Bone marrow (tissue), 2 donors: ENCODE measurements at places on chromosomes 3 and 15.
A peak's percentile ranks its signal among the peaks of the same experiment; 100 is the strongest.

- no peak for DNase-seq
Measured at GRCh38 chr3:77513542-77513941, 473.6 kb downstream of the ROBO2 start.

DNA sequence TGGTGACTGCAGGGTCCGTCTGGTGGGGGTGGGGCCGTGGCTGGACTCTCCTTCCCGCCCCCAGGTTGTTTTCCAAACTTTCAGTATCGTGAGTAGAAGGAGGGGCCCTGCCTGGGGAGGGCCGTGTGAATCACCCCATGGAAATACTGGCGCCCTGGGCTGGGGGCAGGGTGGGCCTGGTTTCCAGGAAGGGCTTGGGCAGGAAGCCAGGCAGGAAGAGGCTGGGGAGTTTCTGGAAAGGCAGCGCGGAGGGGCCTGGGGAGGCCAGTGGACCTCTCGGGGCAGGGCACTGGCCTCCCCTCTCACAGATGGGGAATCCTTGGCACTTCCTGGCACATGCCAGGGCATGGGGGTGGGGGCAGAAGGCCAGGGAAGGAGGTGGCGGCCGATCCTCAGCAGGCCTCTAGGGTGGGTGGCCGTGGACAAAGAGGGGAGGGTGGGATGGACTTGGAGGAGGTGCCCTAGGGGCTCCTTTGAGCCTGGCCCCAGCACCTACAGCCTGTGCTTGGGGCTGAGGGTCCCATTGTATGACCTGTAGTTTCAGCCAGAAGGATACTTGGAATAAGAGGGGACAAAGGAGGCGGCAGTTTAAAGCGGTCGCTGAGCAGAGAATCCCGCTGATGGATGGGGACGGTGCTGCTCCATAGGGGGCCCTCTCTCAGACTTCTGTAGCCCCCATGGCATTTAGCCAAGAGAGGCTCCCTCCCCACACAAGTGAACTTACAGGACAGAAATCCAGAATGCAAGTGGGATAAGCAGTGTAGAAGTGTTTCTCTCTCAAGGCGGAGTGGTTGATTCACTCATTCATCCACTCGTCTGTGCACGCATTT lies 56.5 kb upstream of the GATA2 start:
- no peak for DNase-seq

GRCh38 chr3:142239421-142239820 lies 14.0 kb upstream of the GK5 start:
- no peak for DNase-seq

DNA sequence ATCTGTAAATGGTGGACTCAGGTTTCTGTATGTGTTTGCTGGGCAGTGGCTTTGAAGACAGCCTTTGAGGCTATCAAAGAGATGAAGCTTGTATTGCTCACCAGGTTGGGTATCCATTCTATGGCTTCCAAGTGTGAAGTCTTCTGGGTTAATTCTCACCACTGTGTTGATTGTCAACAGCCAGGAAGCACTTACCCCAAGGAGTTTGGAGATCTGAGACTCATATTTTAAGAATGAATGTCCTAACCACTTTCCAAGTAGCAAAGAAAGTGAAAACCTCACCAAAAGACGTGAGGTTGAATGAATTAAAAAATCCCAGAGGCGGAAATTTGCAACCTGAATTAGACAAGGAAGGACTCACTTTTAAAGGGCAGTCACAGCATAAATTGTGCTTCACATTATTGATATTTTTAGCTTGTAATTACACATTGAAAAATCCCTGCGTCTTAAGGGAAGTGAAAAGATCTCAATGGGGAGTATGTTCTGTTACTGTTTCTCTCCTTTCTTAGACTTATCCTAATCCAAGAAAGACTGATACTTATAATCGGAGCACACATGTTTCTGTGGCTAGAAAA lies 304.0 kb upstream of the TPRG1 start:
- no peak for DNase-seq

GRCh38 chr15:41892621-41893421 lies 1.0 kb downstream of the SPTBN5 start:
- no peak for DNase-seq

DNA sequence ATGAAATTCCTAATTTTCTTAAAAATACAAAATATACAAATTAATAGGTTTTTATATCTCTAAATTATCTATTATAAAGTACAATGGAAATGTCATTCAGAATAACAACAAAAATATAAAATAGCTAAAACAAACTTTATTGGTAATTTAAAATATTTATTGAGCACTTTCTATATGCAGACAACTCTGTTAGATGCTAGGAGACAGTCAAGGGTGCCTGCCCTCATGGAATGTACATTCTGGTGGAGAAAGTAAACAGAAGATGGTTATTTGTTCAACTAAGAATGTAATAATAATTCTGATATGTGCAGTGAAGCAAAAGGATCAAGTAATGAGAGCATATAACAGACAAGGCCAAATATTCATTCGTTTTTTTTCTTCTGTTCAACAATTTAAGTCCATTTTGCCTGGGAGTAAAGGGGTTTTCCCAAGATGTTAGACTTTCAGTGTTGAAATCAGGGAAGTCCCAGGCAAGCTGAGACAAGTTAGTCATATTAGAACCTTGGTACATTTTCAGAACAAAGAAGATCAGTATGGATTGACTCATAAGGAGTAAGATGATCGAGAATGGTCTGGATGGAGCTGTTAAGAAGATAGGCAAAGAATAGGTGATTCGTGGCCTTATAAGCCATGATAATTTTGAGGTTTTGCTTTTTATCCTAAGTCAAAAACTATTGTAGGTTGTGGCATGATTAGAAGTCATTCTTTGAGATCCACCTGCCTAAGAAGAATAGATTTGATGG lies 150.2 kb upstream of the MLF1 start:
- DNase-seq, result no peak

DNA sequence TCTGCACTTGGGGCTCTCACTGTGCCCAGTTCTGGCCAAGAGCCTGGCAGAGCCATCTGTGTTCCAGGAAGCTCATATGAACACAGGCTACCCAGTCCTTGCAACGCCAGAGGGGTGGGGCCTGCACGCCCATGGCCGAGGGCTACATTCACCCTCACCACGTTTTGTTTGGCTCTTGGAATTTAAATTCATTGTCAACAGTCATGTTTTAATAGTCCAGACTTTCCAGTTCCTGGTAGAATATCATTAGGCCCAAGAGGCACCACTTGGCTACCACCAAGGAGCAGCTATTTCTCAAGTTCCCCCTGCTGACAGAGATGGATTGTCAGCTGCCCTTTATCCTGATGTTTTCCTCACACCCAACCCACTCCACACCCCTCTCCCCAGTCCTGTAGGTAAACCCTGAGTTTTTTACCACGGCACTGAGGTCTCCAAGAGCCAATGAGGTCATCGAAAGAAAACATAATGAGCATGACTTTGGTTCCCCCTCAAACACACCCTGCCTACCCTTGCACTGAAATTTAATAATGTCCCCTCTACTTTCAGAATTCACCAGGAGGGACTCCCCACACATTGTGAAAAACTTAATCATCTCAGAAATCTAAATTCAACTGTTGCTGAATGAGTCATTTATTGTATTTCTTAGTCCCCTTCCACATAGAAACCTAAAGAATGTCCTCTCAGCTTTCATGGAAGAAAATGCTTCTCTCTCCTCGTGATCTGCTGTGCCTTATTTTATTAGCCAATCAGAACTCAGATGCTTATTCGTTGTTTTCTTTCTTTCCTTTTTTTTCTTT lies 125.1 kb downstream of the SHQ1 start:
- DNase-seq, result no peak

DNA sequence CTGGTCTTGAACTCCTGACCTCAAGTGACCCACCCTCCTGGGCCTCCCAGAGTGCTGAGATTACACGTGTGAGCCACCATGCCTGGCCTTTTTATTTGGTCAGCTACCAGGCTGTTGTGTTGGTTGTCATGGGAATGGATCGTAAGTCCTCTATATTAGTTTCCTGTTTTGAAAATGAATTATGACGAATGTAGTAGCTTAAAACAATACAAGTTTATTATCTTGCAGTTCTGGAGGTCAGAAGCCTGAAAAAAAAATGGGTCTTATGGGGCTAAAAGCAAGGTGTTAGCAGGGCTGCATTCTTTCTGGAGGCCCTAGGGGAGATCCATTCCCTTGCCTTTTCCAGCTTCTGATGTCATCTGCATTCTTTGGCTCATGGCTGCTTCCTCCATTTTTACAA lies 25.1 kb upstream of the HERC1 start:
- no peak for DNase-seq

DNA sequence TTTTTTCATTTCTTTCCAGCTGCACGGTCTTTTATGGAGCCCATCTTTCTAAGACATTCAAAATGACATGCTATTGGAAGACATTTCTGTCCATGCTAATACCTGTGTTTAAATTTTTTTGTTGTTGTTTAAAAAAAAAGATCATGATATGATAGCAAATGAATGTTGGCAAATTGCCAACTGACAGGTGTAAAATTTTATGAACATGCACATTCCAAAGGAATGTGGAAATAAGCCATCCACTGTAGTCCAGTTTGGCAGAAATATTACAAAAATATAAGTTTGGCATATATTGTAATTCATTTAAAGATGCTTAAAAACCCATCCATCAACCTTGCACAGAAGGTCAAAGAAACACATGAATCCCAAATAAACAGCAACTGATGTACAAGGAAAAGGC lies 75.6 kb upstream of the WNT5A start:
- no peak for DNase-seq

DNA sequence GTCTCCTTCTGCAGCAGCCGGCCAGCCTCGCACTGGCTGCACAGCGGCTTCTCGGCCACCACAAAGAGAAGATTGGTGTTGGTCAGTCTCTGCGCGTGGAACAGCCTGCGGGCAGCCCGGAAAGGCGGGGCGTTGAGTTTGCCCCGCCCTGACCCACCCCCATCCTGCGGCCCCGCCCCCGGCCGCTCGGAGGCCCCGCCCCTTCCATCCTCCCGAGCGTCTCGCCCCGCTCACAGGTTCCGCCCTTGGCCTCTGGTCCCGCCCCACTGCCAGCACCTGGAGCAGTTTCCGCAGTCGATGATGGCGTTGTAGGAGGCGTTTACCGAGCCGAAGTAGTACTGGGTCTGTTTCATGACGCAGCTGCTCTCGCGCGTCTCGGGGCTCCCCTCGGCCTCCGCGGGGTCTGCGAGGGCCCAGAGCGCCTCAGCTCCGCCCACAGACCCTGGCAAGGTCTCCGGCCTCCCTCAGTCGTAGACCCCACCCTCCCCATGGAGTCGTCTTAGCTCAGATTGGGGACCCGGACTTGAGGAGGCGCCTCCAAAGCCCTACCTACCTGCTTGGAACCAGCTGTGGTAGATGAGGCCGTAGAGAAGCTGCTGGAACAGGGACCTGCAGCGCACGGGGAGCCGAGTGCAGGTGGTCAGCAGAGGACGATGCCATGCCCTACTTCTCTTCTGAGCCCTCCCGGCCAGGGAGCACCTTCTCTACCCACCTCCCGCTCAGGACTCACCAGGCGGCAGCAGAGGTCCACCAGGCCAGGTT lies 5.9 kb upstream of the TMEM115 start:
- DNase-seq, result peak; percentile 66
